Tracheal epithelial cell (primary cell): ENCODE measurements at places on chromosomes 1 and 21. TPM values are rescaled to one million over a fixed set of nuclear protein-coding genes. Genes with fewer than 3 reads are reported as not detected.

The MNDA gene
- not detected in 2 replicates for total RNA-seq

The TIMM17A gene
- total RNA-seq: 43.3 and 57.8 TPM in 2 replicates

The TRAF5 gene
- total RNA-seq: 2.1 and 7.5 TPM in 2 replicates

The KIF21B gene
- 2.2 and 4.0 TPM in 2 replicates for total RNA-seq

The MIS18A gene
- 4.0 and 4.8 TPM in 2 replicates for total RNA-seq

The CD247 gene
- total RNA-seq: not detected in 2 replicates

The RIPK4 gene
- total RNA-seq: 36.9 and 50.3 TPM in 2 replicates
